ENCODE measurements at places on chromosomes 11 and 22.

DNA sequence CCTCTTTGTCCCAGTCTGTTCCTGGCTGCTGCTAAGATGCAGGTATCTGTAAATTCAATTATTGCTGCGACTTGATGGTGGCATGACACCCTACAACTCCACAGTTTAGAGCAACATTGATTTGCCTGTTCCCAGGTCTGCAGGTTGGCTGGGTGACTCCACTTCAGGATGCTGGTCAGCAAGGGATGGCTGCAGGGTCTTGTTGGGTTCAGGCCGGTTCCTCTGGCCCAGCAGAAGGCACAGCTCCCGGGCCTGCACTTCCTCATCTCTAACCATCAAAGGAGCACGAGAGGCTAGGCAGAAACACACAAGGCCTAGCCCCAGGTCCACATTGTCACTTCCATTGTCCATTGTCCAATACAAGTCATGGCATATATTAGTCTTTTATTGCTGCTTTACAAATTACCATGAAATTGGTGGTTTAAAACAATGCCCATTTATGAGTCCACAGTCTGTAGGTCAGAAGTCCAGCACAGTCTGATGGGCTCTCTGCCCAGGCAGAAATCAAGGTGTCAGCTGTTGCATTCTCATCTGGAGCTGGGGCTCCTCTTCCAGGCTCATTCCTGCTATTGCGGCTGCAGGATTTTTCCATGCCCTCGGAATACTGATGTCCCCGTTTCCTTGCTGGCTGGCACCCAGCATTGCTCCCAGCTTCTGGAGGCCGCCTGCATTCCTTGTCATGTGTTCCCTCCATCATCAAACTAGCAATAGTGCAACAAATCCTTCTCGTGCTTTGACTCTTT lies 96.6 kb upstream of the LMO1 start:
- no peak for DNase-seq

GRCh38 chr11:74015919-74016684 lies 7.2 kb upstream of the UCP3 start:
- DNase-seq: no peak

DNA sequence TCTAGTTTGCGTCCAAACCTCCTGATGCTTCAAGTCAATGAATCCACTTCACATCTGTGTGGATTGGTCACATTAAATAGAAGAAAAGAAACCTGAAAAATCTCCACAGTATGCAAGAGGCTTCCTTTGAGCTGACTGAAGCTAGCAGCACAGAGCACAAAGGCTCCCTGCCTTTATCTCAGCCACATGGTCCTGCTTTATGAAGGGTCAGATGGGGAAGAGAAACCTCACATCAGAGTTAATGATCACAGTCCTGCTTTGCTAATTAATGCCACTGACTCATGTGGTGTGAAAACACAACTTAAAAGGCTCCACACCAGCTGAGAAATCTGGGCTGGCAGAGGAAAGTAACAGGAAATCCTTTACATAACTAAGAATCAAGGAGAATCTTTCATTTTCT lies 1291.0 kb downstream of the LRRC4C start:
- DNase-seq: no peak

DNA sequence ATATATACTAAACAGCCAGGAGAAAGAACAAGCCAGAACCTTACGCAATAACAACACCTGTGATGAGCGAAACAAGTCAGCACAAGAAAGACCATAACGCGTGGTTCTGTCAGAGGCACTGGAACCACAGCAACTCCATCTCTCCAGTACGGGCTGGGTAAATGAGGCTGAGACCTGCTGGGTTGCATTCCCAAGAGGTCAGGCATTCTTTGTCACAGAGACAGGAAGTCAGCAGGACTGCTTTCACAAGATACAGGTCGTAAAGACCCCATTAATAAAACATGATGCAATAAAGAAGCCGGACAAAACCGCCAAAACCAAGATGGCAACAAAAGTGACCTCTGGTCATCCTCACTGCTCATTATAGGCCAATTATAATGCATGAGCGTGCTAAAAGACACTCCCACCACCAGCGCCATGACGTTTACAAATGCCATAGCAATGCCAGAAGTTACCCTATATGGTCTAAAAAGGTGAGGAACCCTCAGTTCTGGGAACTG lies 21.7 kb downstream of the TPST2 start:
- no peak for DNase-seq

DNA sequence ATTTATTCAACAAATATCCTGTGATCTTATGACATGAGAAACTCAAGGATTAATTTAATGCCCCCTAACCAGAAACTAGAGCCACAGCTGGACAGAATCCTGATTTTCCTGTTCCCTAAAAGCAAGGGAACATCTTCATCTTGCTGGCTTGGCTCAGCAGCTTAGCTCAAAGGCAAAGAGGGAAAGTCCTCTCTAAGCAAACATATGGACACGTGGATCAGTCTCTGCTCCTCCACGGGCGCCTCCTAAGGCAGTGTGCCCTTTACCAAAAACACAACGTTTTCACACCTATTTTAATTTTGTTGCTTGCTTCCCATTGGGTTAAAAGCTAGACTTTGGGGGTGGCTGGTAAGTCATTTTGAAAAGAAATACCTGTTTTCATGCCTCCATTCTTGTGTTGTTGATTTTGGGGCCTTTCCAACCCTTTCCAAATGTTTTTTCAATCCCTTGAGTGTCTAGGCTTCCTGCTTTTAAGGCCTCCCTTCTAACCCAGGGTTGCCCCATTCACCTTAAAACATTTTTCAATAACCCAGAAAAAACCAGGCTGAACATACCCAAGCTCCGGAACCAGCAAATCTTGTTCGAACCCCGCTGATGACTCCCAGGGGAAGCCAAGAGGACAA lies 15.5 kb downstream of the SLC1A2 start:
- no peak for DNase-seq

DNA sequence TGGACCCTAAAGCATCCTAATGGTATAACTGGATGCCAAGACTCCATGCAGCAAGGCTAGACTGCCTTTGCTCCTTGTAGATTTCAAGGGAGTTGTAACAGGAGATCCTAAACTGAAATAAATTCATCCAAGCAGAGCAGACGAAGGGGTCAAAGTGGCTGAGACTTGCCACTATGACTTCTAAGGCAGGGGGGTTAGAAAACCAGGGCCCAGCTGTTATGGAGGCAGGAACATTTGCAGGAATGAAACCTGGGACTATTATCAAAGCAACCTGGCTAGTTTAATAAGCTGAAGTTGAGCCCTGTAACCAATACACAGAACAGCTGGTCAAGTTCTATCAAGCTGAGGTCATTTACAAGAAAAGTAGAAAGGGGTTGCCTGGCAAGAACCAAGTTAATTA lies 122.2 kb upstream of the TRPC6 start:
- no peak for DNase-seq

GRCh38 chr11:16880184-16880801 lies 133.9 kb downstream of the PLEKHA7 start:
- DNase-seq: no peak

- no peak for DNase-seq
These were observed 7.5 kb upstream of the SYT8 start for GRCh38 chr11:1827095-1827813.

DNA sequence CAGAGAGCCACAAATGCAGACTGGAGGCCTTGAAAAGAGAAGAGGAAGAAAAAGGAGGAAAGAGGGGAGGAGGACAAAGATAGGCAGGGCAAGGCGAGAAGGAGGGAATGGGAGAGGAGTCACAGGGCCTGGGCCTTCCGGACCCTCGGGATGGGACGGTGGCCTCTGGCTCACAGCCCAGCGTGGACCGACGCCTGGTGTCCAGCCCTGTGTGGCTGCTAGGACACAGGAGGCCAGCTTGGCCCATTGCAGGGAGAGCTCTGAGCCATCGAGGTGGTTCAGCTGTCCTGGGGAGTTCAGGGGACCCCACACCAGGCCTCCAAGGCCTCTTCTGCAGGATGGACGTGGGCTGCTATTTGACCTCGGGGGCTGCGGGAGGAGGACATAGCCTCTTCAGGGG lies 9.4 kb downstream of the MYO7A start:
- DNase-seq: no peak

- no peak for DNase-seq
These were observed 7.0 kb upstream of the PRSS23 start for GRCh38 chr11:86793307-86793706.

DNA sequence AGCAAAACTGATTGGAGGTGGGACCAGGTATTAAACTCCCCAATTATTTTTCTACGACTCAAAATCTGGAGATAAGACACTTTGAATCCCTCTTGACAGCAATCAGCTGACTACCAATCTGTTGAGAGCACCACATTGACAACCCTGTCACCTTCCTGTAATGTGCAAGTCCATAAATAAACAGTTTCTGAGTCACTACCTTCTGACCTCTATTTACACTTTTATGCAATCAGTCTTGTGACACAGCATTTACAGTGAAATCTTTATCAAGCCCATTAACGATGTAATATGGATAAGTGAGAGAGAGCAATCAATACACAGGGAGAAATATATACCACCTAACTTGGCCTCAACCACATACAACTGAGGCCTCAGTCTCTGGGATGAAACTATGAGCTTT lies 283.7 kb upstream of the ANO5 start:
- no peak for DNase-seq

GRCh38 chr11:107430525-107430924 lies 27.1 kb downstream of the CWF19L2 start:
- DNase-seq: no peak

- no peak for DNase-seq
These were observed 106.3 kb upstream of the THY1 start for GRCh38 chr11:119529063-119529845.

DNA sequence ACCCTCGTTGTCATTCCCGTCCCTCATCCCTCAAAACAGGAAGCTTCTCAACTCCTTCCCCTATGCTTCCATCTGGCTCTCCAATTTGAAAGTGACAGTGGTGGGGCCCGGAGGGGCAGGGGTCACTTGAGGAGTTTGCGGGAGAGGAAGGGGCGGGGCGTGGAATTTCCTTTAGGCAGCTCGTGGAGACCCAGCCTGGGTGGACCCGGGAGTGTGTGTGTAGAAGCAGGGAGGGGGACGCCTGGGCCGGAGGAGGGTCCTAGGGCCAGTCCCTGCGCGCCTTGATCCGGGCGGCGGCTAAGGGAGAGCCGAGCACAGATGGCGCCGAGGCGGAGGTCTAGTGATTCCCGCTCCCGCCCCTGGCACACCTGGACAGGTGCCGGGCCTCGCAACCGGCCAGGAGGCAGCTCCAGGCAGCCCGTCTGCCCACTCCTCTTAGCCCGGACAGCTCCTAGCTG lies 7.8 kb upstream of the PAX6 start:
- DNase-seq: no peak

DNA sequence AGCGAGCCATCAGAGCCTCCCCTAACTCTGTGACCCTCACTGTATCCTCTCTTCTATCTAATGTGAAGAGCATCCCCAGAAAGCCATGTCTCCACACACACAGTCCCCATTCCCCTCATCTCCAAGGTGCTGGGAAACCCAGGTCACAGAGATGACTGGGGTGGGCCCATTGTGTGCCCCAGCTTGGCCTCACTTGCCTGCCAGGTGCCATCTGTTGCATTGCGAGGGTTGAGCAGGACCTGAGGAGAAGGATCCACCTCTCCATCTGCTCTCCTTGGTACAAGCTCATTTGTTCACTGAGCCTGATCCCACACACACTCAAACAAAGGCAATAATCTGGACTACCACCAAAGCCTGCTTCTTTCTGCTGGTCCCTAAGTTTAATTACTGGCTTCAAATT lies 118.8 kb downstream of the SPATA19 start:
- no peak for DNase-seq

DNA sequence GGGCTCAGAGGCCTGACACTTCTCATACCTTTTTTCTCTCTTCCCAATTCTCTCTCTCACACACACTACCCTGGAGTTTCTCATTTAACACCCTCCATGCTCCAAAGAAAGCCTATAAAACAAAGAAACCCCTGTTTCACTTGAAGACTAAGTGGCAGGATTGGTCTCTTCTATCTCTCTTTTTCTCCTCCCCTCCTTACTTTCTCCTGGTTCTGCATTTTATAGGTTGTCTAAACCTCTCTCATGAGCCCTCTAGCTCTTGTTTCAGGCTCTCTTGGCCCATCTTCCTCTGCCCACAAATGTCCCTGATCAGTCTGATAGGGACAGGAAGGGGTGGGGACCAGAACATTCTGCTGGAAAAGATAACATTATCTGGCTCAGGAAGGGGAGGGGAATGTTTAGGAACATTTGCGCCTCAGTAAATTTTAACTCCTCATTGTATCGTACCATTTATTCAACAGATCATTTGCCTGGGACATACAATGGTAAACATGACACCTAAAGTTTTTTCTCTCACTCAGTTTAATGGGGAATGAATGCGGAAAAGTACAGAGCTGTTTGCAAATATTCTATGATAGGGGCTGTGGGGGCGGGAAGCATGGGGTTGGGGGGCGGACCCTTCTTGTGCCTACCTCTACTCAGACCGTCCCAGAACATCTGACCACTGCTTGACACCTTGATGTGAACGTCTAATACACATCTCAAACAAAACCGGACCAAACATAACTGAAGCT lies 10.8 kb downstream of the CRYBA4 start:
- no peak for DNase-seq

DNA sequence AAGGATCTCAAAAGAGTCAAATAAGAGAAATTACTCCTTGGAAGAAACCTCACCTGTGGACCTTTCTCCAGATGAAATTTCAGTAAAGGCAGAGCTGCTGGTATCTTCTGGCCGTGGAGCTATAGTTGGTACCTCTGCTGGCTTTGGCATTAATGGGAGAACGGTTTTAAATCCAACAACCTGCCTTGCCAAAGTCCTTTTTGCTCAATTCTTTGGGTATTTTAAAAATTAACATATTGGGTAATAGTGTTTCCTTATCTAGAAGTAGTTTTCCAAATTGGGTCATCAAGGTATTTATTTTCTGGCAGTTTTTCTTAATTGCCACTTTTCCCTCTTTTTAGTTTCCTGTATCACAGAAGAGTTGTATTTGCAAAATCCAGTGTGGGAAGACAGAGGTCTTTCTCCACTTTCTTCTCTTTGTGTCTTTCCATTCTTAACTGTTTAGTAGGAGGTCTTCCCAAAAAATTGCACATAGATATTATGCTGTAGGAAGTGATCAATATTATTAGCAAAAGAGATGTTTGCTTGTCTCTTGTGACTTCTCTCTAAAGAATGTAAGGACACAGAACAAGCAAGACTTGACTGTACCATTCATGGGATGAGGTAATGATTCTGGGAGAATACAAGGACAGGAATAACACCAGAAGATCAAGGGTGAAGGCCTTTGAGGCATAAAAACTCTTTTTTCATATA lies at the start of gene SAA4:
SAA4 (minus strand) TSS at position 139 of the 693 bp plus-strand sequence. CDS start 876 bp downstream, outside the sequence.
- DNase-seq: no peak

DNA sequence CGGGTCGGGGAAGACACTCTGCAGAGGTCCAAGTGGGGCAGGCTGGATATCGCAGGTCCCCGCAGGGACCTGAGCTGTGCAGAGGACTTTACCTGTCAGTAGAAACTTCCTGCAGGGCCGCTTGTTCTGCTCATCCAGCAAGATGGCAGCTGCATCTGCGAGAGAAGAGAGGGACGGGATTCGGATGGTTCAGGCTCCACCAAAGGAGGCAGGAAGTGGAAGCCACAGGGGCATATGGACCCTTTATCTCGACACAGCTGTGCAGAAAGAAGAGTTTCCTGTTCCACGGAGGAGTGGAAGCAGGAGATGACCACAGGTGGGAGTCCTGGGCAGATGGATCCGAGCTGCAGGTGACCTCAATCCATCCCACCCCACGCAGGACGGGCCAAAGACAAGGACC lies 22.5 kb downstream of the CABP7 start:
- no peak for DNase-seq
